ENCODE measurements at places on chromosomes 3 and 15. TPM values are rescaled to one million over a fixed set of nuclear protein-coding genes. Genes with fewer than 3 reads are reported as not detected.

DNA sequence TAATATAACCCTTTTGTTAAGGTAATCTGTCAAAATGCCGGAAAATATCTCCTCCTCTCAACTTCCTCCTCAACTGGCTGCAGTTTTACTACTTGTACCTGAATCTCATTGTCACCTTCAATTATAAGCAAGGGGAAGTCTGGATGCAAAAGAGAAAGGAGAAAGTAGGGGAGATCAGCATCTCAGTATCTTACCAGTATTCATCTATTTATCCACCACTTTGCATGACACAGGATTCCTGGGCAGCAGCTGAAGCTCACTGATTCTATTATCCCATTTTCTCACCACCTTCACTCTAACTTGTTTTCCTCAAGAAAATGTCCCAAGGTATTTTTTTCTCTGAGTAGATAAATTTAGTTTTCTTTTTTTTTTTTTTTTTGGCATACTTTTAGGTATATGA is 440.5 kb upstream of the CBLB start:
- H3K27me3 ChIP-seq = no peaks in the 10 kb centered on the region
- H3K27ac ChIP-seq = no peak overlapping the region
- no peak for DNase-seq
- H3K4me3 ChIP-seq = no peak overlapping the region
- no peaks in the 10 kb centered on the region for H3K4me1 ChIP-seq

- no peaks in the 10 kb centered on the region for H3K4me1 ChIP-seq
- no peak for DNase-seq
- no peak overlapping the region for H3K27ac ChIP-seq
Observed at GRCh38 chr15:57340682-57341259, 35.5 kb upstream of the CGNL1 start.

DNA sequence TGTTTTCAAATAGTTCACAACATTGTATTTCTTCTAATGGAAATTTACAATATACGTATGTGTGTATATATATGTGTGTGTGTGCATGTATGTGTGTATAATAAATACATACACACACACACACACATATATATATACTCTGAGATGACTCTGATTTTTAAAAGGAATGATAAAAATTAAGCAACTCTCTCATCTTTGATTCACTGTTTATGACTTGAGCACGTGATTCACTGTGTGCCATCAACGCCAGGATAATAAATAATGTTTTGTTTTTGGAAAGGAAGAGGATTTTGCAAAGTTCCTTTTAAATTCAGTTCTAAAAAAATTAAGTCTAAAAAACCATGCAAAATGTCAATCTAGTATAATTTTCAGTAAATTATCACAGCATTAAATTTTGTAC is 132.4 kb downstream of the P3H2 start:
- H3K36me3 ChIP-seq = no peaks in the 10 kb centered on the region
- DNase-seq = no peak
- H3K27me3 ChIP-seq = no peaks in the 10 kb centered on the region
- no peaks in the 10 kb centered on the region for H3K4me1 ChIP-seq

DNA sequence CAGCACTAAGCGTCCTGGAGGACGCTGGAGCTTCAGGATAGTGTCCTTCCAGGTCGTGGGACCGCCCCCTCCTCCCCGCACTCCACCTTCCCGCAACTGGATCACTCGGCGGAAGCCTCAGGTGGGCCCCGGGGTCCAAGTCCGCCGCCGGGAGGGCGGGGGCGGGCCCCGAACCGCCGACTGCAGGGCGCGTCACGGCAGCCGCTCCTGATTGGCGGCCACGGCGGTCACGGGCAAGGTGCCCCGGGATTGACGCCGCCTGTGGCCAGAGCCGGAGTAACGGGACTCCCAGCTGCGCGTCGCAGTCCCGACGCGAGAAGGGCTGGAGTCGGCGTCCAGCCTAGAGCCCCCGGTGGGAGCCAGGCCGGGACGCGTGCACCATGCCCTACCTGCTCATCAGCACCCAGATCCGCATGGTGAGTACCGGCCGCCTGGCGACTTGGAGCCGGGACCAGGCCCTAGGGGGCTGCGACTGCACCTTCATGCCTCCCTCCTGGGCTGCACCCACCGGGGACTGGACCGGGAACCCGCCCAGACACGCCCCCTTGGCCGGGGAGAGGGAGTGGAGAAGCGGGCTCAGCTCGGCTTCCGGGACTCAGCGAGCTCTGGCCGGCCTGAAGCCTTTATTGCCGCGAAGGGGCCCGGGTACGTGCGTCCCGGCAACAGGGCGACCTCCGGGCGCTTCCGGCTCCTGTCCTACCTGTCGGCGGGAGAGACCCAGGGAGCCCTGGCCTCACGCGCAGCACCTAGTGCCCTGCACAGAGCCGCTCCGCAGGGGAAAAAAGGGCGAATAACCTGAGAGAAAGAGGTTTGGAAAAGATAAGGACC is at the start of gene GCHFR:
Gene GCHFR, plus strand, starts transcription at position 268 of the 828 bp plus-strand sequence. Its CDS starts 113 bp downstream, at position 381.
- no peaks in the 10 kb centered on the region for H3K27me3 ChIP-seq
- peak within 1 kb of the TSS; percentile 71 for H3K4me3 ChIP-seq
- H3K27ac ChIP-seq = peak within 1 kb of the TSS; percentile 78
- H3K4me1 ChIP-seq = peaks cover 17% of the 10 kb centered on the region

DNA sequence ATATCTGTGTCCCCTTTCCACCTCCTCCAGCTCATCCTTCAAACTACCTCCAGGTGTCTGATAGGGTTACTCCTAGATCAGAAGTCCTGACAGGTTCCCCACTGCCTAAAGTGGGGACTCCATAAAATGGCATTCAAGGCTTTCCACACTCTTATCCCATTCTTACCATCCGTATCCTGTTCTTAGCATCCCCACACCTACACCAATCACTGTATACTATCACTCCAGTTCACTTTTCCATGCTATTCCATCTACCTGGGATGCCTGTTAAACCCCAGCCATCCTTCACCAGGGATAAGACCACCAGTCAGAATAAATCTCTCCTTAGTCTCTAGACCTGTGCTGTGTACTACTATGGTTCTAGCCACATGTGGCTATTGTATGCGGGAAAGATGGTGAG is 19.1 kb downstream of the SSR3 start:
- no peak overlapping the region for H3K4me3 ChIP-seq
- H3K4me1 ChIP-seq = no peaks in the 10 kb centered on the region
- H3K27ac ChIP-seq = no peak overlapping the region
- H3K27me3 ChIP-seq = no peaks in the 10 kb centered on the region
- no peak for DNase-seq

DNA sequence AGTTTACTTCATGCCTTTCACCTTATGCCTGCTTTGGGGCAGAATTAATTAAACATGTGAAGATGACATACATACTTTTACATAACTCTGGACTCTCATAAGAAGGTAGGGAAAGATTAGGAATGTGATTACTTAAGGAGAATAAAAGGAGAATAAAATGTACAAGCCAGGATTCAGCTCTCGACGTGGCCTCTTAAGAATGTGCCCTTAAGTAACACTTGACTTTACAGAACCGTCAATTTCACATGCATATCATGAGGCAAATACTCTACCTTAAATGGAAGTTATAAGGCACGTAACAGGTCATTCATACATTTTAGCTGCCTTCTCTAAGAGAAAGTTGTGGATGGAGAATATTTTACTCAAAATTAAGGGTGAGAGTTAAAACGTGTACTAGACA is 263.7 kb upstream of the LMCD1 start:
- H3K36me3 ChIP-seq = no peaks in the 10 kb centered on the region
- no peak overlapping the region for H3K4me3 ChIP-seq

- no peaks in the 10 kb centered on the region for H3K4me1 ChIP-seq
- no peaks in the 10 kb centered on the region for H3K36me3 ChIP-seq
- no peak for DNase-seq
- H3K27me3 ChIP-seq = no peaks in the 10 kb centered on the region
- no peak overlapping the region for H3K27ac ChIP-seq
- H3K4me3 ChIP-seq = no peak overlapping the region
Observed at GRCh38 chr3:26657348-26657976, 34.9 kb downstream of the LRRC3B start.

DNA sequence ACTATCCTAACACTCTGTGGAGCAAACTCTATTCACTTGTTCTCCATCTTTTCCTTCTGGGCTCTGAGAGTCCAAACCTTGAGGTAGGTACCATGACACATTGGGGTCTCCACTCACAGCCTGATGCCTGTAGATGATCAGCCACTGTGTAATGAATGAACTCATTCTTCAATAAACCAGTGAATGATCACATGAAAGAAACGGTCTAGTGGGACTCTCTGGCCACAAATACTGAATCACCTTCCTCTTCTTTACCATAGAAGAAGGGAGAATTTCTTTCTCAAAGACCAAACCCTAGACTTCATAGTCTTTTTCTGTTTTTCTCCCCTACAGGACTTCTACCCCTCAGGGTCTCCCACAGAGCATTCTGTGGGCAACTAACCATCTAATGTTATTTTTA is 20.5 kb upstream of the ABHD2 start:
- H3K4me3 ChIP-seq = no peak overlapping the region
- no peak overlapping the region for H3K27ac ChIP-seq
- no peaks in the 10 kb centered on the region for H3K36me3 ChIP-seq

Gene MYRIP
- polyA plus RNA-seq = not detected

Gene FAM81A
- polyA plus RNA-seq = not detected

Gene CCRL2
- polyA plus RNA-seq = 1.3 TPM
